Mesenteric fat pad (tissue), 1 donor: ENCODE measurements at places on chromosomes 5 and 9. TPM values are rescaled to one million over a fixed set of nuclear protein-coding genes. Genes with fewer than 3 reads are reported as not detected.

IFNA21 gene
- not detected for total RNA-seq

NUTM2F gene
- total RNA-seq, result not detected

PCDHAC2 gene
- total RNA-seq, result 1.1 TPM

C9orf57 gene
- not detected for total RNA-seq

HSD17B4 gene
- total RNA-seq, result 339 TPM

TMEM171 gene
- total RNA-seq, result not detected

LCN1 gene
- 2.3 TPM for total RNA-seq

PRELID1 gene
- total RNA-seq, result 110 TPM

FOXD4L4 gene
- total RNA-seq, result not detected

TESK1 gene
- total RNA-seq, result 94.4 TPM

GFRA3 gene
- not detected for total RNA-seq

PTGDS gene
- 249 TPM for total RNA-seq

SVEP1 gene
- total RNA-seq, result 359 TPM
